SJCRH30 (cell line): ENCODE measurements at places on chromosomes 4 and X. TPM values are rescaled to one million over a fixed set of nuclear protein-coding genes. Genes with fewer than 3 reads are reported as not detected.

SHROOM3 gene
- total RNA-seq = 22.8 and 23.0 TPM in 2 replicates

ACE2 gene
- total RNA-seq = 0.20 and 0.28 TPM in 2 replicates

GRCh38 chrX:13081395-13082205 is 37.2 kb upstream of the FAM9C start:
- H3K4me3 ChIP-seq = no peak overlapping the region
- DNase-seq = no peak
- H3K27ac ChIP-seq = no peak overlapping the region
- H3K27me3 ChIP-seq = no peaks in the 10 kb centered on the region
- H3K4me1 ChIP-seq = peaks cover 15% of the 10 kb centered on the region

DNA sequence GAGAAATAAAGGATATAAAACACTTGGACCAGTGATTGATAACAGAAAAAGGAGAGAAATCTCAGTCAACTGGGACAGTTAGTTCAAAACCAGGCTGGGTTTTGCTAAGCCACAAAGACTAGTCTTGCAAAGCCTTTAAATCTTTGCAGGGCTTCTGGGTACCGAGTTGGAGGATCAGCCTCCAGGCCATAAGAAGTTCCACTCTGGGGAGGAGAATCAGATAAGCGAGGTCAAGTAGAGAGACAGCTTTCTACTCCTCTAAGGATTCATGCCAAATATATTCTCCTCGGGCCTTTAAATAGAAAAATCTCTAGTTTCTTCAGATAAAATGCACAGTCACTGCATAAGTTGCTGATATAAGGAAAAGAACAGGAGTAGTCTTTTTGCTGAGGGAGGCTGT is 92.7 kb downstream of the MFAP3L start:
- no peaks in the 10 kb centered on the region for H3K36me3 ChIP-seq
- no peaks in the 10 kb centered on the region for H3K4me1 ChIP-seq
- no peak overlapping the region for H3K4me3 ChIP-seq
- H3K27ac ChIP-seq = no peak overlapping the region

DNA sequence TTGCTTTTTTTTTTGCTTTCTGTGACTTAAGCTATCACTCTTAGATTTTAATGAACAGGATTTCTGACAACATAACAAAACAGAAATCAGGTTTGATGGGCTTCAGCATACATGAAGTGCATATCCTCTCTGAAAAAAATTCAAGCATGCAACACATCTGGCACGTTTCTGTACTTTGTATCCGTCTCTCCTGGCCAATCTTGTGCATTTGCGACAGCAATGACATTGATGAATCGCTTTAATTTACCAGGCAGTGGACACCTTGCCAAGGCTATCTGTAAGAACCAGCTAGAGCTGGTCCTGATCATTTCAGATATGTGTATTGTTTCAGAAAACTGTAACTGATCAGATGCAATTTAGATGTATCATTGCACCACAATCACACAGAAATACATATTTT is 93.3 kb downstream of the CCSER1 start:
- no peaks in the 10 kb centered on the region for H3K27me3 ChIP-seq
- no peaks in the 10 kb centered on the region for H3K4me1 ChIP-seq
- H3K27ac ChIP-seq = no peak overlapping the region
- H3K36me3 ChIP-seq = no peaks in the 10 kb centered on the region

DNA sequence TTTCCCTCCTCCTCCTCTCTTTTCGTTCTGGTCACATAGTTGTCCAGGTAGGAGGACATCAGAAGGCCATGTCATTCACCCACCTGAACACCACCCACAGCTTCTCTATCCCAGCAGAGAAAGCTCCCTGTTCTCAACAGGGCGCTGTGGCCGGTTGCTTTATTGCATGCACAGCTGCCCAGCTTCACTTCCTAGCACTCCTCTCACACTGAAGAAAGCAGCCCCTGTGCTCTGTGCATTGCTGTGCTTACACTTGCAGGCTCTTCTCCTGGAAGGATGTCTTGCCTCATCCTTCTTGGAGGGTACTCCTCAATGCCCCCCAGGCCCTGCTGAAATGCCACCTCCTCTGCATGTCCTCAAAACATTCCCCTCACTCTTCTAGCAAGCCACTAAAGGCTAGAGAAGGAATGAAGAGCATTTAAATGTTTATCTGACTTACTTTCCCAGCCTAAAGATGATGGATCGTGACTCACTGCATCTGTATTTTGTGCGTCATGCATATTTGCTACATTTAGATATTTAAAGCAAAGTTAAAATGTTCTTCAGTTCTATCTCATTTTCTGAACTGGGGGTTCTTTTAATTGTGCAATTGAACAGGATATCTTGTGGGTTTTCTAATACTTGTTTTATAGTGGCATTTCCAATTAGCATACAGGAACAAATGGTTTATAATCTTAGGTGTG is 186.4 kb upstream of the PUDP start:
- no peak overlapping the region for H3K4me3 ChIP-seq
- H3K27ac ChIP-seq = no peak overlapping the region
- no peaks in the 10 kb centered on the region for H3K27me3 ChIP-seq
- H3K36me3 ChIP-seq = no peaks in the 10 kb centered on the region
- H3K4me1 ChIP-seq = no peaks in the 10 kb centered on the region
- DNase-seq = no peak

DNA sequence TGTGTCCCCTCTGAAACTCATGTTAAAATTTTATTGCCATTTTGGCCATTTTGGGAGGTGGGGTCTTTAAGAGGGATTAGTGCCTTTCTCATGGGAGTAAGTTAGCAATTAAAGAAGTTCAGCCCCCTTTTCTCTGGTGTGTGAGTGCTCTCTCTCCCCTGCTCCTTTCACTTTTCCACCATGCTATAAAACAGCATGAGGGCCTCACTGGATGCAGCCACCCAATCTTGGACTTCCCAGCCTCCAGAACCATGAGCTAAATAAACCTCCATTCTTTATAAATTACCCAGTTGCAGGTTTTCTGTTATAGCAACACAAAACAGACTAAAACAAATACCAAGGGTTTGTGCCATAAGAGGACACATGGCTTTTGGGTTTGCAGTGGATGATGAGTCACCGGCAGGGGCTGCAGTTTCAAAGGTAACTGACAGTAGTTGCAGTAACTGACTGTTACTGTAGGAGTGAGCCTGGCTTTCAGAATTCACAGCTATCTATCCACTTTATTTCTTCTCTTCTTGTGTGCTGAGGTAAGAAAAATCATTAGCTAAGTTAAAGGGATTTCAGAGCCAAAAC is 121.5 kb downstream of the PPEF1 start:
- H3K27me3 ChIP-seq = no peaks in the 10 kb centered on the region
- no peak for DNase-seq

GRCh38 chr4:119050527-119051090 is 85.0 kb upstream of the MYOZ2 start:
- H3K4me1 ChIP-seq = peaks cover 8% of the 10 kb centered on the region; the same call in 1 of the 2 replicates
- H3K4me3 ChIP-seq = no peak overlapping the region
- no peaks in the 10 kb centered on the region for H3K36me3 ChIP-seq
- DNase-seq = no peak
- no peaks in the 10 kb centered on the region for H3K27me3 ChIP-seq
- no peak overlapping the region for H3K27ac ChIP-seq

GRCh38 chr4:184748251-184748652 is 14.4 kb upstream of the CENPU start:
- peaks cover 17% of the 10 kb centered on the region for H3K4me1 ChIP-seq
- no peaks in the 10 kb centered on the region for H3K27me3 ChIP-seq
- H3K27ac ChIP-seq = no peak overlapping the region
